Motor neuron (in vitro differentiated cells): ENCODE measurements at places on chromosomes 5 and 9. TPM values are rescaled to one million over a fixed set of nuclear protein-coding genes. Genes with fewer than 3 reads are reported as not detected.

GRCh38 chr5:135203593-135204036, 169.6 kb upstream of the PITX1 start:
- ATAC-seq: no peak

DNA sequence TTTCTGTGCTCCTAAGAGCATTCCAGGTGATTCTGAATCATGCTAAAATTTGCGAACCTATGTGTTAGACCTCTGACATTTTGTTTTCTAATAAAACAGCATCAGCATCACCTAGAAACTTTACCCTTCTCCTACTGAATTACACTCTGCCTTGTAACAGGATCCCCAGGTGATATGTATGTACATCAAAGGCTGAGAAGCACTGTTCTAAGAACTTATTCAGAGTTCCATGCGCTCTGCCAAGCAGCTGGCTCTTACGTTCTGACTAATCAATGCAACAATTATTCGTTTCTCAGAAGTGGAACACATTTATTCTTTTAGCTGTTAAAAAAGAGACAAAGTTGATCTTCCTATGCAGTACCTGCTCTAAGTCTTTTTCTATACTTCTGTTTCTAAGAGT, 228.6 kb downstream of the SLF1 start:
- ATAC-seq: no peak

- ATAC-seq: no peak
Observed at GRCh38 chr5:143514616-143515335, 111.3 kb upstream of the NR3C1 start.

DNA sequence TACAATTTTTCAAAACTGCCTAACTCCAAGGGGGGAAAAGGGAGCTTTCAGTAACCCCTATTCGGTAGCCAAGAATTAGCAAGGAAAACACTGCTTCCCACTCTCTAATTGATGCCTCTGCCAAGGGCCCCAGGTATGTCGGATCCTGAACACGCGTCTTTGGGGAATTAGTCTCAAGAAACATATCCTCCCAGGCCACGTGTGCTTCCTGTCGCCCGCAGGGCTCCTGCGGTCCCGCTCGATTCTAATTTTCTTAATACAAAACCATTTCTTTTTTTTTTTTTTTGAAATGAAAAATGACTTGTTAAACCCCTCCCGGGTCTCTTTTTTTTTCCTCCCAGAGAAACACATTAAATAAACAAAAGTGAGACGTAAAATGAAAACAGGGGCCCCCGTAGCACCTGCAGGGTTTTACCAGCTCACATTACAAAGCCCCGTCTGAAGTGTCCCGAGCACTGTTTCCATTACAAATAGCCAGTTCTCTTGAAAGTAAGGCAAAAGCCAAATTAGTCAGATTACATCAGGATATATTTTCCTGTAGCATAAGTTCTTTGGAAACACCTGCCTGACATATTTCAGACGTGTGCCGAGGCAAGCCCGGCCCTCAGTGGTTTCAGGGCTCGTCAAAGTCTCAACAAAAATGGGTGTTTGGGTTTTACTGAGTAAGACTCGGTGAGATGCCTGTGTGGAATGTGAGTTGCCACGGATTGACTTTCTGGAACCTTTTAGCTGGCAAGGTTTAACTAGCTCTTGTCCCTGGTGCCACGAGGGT, 21.5 kb downstream of the SMIM23 start:
- ATAC-seq: no peak

DNA sequence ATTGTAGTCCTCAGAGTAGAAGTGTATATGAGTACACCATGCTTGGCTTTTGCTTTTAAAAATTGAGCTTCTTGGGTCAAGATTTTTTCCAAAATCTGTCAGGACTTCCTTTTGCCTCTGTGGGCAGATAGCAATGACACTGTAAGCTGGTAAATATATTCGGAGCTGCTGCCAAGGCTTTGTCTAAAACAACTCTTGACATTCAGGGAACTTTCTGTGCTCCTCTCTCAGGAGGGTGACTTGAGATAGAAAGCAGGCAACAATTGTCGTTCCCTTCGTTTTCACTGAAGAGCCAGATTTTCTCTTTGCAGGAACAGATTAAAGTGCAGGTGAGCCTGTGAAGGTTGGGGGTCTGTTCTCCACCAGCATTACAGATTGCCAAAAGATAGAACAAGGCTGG, 230.5 kb downstream of the MAST4 start:
- ATAC-seq: no peak

GRCh38 chr9:104808035-104808614, 44.2 kb downstream of the NIPSNAP3B start:
- ATAC-seq: peak; percentile 84

DNA sequence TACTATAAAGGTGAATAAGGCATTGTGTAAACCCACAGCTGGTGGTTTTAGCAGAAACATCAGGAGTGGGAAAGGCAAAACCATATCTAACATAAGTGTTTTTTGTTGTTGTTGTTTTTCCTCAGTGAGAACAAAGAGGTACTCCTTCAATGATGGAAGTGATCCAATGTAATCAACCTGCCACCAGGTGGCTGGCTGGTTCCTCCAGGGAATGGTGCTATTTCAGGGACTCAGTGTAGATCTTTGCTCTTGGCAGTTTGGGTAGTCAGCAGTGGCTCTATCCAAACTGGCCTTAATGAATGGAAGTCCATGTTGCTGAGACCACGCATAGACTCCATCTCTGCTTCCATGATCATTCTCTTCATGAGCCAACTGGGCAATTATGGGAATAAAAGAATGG, 10.8 kb downstream of the DMRTA1 start:
- no peak for ATAC-seq

GRCh38 chr5:176651472-176651980, 4.2 kb downstream of the TSPAN17 start:
- no peak for ATAC-seq

- ATAC-seq: peak; percentile 86
Observed at GRCh38 chr9:7542693-7543092, 256.9 kb downstream of the DMAC1 start.

DNA sequence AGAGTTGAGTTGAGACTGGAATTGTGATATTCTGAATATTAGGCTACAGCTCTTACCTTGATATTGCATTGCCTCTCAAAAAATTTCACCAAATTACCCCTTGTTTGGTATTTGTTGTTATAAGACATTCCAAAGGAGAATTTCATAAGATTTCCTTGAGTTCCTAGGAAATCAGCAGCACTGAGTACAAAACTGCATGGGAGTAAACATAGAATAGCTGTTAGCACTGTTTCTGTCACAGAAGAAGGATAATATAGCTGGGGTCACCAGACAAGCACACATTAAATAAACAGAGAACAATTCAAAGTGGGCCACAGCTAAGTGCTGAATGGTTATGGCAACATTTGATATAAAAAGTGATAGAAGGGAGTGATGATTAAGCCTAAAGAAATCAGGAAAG, 724.3 kb downstream of the PRELID2 start:
- ATAC-seq: no peak

GRCh38 chr9:90204128-90204831, 438.3 kb downstream of the DIRAS2 start:
- no peak for ATAC-seq

GRCh38 chr5:40939753-40940152, 30.5 kb downstream of the C7 start:
- ATAC-seq: no peak

DNA sequence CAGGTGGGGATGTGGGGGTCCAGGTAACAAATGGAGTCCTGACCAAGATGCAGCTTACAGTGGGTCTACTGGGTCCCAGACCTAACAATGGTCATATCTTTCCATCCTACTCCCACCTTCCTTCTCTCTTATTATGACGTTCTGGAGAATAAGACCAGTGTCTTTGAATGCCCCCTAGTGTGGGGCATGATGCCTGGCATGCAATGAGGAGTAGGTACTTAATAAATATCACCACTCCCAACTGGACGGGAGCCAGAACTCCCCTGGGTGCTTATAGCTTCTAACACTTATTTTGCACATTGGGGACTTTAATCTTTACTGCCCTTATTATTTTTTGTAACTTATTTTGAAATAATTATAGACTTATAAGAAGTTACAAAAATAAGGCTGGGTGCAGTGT, 98.2 kb downstream of the NDFIP1 start:
- no peak for ATAC-seq

- no peak for ATAC-seq
Observed at GRCh38 chr5:54756301-54756700, 229.1 kb downstream of the ESM1 start.

GRCh38 chr5:179258922-179259730, 86.1 kb downstream of the ADAMTS2 start:
- no peak for ATAC-seq

DNA sequence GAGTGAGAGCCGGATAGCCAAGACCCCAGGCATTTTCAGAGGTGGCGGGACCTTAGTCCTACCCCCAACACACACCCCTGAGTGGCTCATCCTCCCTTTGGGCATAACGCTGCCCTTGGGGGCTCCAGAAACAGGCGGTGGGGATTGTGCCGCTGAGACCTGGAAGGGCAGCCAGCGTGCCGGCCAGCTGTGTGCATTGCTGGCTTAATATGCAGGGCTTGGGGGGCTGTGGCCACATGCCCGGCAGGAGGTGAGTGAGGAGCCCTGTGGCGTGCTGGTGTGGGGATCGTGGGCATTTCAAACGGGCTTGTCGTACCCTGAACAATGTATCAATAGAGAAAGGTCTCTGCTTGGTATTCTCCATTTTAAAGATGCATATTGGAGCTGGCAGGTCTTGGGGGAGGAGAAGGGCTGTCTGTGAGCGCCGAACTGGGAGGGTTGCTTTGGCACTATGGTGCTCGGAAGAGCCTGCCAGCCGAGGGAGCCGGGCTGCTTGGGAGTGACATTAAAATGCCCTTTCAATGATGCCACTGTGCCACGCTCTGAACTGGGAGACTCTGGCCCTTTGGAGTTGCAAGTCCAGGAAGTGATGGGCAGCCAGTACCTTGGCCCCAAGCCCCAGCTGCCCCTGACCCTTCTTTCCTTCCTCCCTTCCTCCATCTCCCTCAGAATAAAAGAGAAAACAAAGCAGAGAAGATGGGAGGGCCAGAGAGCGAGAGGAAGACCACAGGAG, 11.2 kb upstream of the OLFM1 start:
- no peak for ATAC-seq

- peak; percentile 78 for ATAC-seq
Observed at GRCh38 chr9:119761812-119762211, 392.6 kb upstream of the BRINP1 start.

- ATAC-seq: no peak
Observed at GRCh38 chr9:98445576-98445975, 190.1 kb upstream of the TBC1D2 start.

GRCh38 chr5:144102361-144102760, 68.1 kb downstream of the YIPF5 start:
- no peak for ATAC-seq

DNA sequence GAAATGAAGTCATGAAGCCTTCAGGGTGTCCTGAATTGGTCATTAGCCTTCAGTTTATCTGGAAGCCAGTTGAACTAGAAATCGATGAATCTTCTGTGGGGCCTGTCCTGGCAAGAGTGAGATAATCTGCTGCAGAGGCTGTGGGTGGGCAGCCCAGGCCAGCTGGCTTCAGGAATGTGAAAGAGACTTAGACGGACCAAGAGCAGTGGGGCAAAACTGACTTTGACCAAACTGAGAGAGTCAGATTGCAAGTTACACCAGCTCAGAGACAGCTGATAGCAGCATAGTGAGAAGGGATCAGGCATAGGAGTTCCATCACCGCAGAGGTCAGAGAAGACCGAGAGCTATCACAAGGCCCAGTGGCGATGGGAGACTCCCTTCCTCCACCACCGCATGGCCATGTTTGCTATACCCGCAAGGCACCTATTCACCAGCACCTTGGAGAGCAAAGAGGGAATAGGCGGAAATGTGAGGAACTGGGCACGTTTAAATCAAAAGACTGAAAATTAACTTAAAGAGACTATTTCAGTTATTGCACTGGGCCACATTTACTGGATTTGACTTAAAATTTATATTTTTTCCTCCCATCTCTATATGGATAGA, 50.0 kb upstream of the GLIS3 start:
- no peak for ATAC-seq

DNA sequence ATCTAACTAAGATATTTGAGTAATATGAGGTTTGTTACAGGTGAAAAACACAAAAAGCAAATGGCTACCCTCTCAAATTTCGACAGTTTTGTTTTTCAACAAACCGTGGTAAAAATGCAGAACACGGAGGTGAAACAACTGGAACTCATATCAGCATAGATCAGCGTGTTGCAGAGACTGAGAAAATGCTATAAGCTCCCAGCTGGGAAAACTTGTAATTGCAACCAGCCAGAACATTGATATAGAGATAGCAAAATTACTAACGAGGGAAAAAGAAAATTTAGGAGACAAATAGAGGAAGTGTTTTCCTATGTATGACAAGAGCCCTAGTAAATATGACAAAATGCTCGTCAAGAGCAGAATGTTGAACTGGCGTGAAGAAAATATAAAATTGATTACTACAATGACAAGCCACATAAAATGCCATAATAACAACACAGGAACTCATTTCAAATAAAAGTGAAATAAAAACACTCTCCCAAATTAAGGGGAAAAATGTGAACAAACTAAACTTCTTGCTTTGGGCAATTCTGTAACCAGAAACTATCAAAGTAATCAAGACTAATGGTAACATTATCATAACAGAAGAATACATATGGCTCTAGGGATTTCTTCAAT, 1989.8 kb downstream of the EFNA5 start:
- no peak for ATAC-seq

- ATAC-seq: no peak
Observed at GRCh38 chr5:125411071-125411743, 664.8 kb upstream of the ZNF608 start.

GRCh38 chr9:90921104-90921503, 119.5 kb downstream of the SYK start:
- ATAC-seq: peak; percentile 19

- ATAC-seq: no peak
Observed at GRCh38 chr9:132071847-132072507, 7.7 kb downstream of the MED27 start.

DNA sequence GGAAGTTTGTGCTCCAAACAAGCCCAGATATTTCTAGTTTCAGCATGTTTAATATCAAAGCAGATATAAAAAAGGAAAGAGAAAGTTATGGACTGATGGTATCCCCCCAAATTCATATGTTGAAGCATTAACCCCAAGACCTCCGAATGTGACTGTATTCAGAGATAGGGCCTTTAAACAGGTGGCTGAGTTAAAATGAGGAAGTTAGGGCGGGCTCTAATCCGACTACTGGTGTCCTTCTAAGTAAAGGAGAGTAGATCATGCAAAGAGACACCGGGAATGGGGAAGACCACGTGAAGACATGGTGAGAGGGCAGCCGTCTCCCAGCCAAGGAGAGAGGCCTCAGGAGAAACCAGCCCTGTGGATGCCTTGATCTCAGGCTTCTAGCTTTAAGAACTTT, 324.1 kb upstream of the KIF2A start:
- ATAC-seq: no peak

The SCGB3A1 gene
- total RNA-seq: not detected in 2 replicates

The PCDHGB2 gene
- total RNA-seq: 1.1 and 2.6 TPM in 2 replicates

The PTGER4 gene
- total RNA-seq: 0.62 and 1.3 TPM in 2 replicates

The RGS7BP gene
- 9.5 and 10.8 TPM in 2 replicates for total RNA-seq

The BOD1 gene
- total RNA-seq: 89.9 and 97.7 TPM in 2 replicates

The TMEFF1 gene
- not detected in 2 replicates for total RNA-seq

The ATP10B gene
- total RNA-seq: 0.42 and 0.56 TPM in 2 replicates

The INSL4 gene
- total RNA-seq: not detected in 2 replicates
